ENCODE measurements at places on chromosomes 7 and 10. TPM values are rescaled to one million over a fixed set of nuclear protein-coding genes. Genes with fewer than 3 reads are reported as not detected.

GRCh38 chr10:101062232-101063049 lies 652 bp downstream of the KAZALD1 start:
- H3K27me3 ChIP-seq: peaks cover 41% of the 10 kb centered on the region
- H3K4me3 ChIP-seq: peak overlapping the region; percentile 37

DNA sequence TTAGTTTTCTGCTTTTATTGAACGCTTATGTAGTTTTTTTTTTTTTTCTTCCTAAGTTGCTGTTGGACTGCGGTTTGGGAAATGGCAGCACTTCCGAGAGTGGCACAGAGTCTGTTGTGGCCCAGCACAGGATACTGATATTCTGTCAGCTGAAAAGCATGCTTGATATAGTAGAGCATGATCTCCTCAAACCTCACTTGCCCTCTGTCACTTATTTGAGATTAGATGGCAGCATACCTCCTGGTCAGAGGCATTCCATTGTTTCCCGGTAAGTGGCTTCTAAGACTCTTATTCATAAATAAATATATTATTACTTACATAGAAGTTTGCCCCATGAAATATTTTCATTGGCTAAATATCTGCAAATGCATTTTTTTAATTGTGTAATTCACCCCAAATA lies 101.1 kb downstream of the BTAF1 start:
- no peaks in the 10 kb centered on the region for H3K27me3 ChIP-seq
- no peaks in the 10 kb centered on the region for H3K4me1 ChIP-seq
- no peak for DNase-seq
- no peak overlapping the region for H3K27ac ChIP-seq
- H3K4me3 ChIP-seq: no peak overlapping the region

DNA sequence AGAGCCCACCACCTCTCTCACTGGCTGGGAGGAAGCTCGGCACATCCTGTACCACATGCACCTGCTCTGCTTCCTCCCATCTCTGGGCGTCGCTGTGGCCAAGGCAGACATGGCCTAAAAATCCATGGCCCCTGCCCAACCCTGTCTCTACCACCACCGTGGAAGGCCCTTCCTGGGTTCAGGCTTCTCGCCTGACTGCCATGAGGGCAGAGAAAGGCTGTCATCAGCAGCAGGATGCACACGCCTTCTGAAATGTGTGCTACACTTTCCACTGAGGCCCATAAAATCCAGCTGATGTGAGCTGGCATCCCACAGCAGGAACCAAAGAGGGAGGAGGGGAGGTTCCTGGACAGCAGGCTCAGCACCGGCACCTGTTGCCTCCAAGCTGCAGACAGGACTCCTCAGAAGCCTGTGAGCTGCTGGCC lies 93.4 kb downstream of the PTPRN2 start:
- H3K36me3 ChIP-seq: no peaks in the 10 kb centered on the region
- no peak for DNase-seq
- H3K27ac ChIP-seq: no peak overlapping the region
- H3K4me1 ChIP-seq: no peaks in the 10 kb centered on the region
- no peak overlapping the region for H3K4me3 ChIP-seq

The MYO1G gene
- total RNA-seq: 572 TPM

The UCMA gene
- not detected for total RNA-seq

DNA sequence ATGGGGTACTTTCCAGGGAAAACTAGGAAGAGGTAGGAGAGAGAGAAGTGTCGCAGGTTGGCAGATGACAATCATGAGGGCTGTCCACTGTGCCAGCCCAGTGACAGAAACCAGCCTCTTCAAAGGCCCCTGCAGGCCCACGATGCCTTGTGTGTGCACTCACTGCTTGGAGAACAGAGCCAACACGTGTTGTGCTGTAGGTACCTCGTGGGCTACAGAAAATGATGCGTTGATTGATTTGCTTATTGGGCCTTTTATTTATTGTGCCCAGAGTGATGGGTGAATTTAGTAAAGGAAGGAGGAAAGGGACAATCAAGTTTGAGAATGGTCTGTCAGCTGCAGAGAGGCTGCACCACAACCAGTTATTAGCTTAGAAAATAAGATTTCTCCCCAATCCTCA lies 215.1 kb downstream of the PLXNA4 start:
- DNase-seq: no peak
- no peak overlapping the region for H3K4me3 ChIP-seq
- no peaks in the 10 kb centered on the region for H3K4me1 ChIP-seq
- H3K27me3 ChIP-seq: peaks cover 16% of the 10 kb centered on the region

GRCh38 chr7:71735961-71736556 lies 604.1 kb downstream of the GALNT17 start:
- H3K36me3 ChIP-seq: no peaks in the 10 kb centered on the region
- H3K27me3 ChIP-seq: no peaks in the 10 kb centered on the region
- no peak overlapping the region for H3K27ac ChIP-seq
- H3K4me1 ChIP-seq: no peaks in the 10 kb centered on the region
- no peak overlapping the region for H3K4me3 ChIP-seq

- no peaks in the 10 kb centered on the region for H3K4me1 ChIP-seq
- no peaks in the 10 kb centered on the region for H3K36me3 ChIP-seq
- peaks cover 9% of the 10 kb centered on the region for H3K27me3 ChIP-seq
- H3K27ac ChIP-seq: no peak overlapping the region
- no peak for DNase-seq
Measured at GRCh38 chr10:104608091-104608828, 32.8 kb upstream of the SORCS3 start.

The GIMAP7 gene
- total RNA-seq: 169 TPM

The SFMBT2 gene
- 27.0 TPM for total RNA-seq

The ATOH7 gene
- not detected for total RNA-seq

DNA sequence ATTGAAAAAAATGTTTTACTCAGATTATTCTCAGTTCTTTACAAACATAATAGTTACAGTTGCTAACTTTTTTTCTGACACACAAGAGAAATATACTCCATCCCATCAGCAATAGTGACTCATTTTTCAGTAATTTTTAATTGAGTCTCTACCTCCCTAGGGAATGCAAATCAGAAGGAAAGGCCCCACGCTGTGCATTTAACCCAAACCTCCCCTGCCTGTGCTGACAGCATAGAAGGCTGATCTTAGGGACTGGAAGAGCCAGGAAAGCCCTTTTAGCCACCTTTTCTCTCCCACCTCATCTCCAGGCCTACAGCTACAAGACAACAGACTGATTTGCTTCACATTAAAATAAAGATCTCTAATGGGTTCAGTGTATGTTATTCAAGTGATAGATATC lies 24.7 kb upstream of the PIK3CG start:
- no peaks in the 10 kb centered on the region for H3K36me3 ChIP-seq
- peaks cover 3% of the 10 kb centered on the region for H3K27me3 ChIP-seq
- no peak overlapping the region for H3K27ac ChIP-seq
- no peaks in the 10 kb centered on the region for H3K4me1 ChIP-seq

The KIF11 gene
- total RNA-seq: 78.5 TPM

DNA sequence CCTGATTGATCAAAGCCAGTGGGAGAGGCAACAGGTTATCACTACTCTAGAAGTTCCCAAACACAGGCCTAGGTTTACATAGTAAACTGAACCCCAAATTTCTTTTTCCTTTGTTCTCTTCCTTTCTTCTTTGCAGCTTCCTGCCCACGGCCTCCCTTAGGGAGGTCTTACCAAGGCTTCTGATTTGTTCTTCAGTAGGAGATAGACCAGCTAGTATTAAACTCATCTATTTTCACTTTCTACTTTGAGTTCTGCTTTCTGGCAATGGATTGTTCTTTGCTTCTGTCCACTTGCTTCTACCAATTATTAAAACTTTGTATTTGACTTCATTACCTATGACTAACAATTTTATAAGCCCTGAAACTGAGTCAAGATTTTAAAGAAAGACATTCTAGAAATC lies 251.2 kb upstream of the FZD1 start:
- no peaks in the 10 kb centered on the region for H3K36me3 ChIP-seq
- H3K27me3 ChIP-seq: no peaks in the 10 kb centered on the region
- H3K4me3 ChIP-seq: no peak overlapping the region
- H3K4me1 ChIP-seq: no peaks in the 10 kb centered on the region
- no peak for DNase-seq

DNA sequence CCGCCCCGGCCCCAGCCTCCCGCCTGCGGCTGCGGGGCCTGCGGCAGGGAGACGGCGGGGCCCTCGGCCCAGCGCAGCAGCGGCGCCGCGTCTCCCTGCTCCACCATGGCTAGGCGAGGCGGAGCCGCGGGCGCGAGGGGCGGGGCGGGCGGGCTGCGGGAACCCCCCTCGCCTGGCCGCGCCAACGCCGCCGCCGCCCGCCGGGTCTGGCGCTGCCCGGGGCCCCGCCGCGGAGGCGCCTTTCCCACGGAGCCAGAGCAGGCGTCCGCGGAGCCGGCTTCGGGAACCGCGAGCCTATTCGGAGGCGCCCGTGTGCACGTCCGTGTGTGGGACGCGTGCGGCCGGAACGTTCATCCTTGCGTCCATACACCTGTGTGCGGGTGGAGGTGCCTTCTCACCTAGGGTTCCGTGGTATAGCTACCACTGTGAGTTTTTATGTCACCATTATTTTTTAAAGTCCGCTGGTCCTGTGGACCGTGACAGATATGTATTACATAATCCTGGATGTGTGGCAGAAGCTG lies at the start of gene DENND11:
Gene DENND11, minus strand, starts transcription at position 120 of the 521 bp plus-strand sequence. Its CDS starts 13 bp downstream, at position 107.
- H3K4me1 ChIP-seq: peaks cover 30% of the 10 kb centered on the region
- H3K27me3 ChIP-seq: peaks cover 30% of the 10 kb centered on the region
- peak; percentile 52 for DNase-seq
- peaks cover 4% of the 10 kb centered on the region for H3K36me3 ChIP-seq
- peak within 1 kb of the TSS; percentile 79 for H3K4me3 ChIP-seq
- H3K27ac ChIP-seq: peak within 1 kb of the TSS; percentile 54

DNA sequence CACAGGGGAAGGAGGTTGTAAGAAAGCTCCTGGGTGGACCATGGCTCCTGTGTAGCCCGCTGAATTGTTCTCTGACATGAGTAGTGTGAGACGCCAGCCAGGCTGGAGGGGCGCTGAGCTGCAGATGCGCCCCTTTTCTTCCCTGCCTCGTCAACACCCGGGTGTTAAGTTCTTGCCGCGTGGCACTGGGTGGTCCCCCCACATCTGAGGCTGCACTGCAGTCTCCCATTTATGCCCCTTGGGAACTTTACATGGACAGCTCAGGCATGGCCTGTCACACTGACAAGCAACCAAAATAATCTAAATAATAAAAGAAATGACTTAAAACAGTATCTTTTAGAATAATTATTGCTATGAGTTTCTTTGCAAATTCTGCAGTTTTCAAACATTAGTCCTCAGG lies 34.6 kb upstream of the HSPA12A start:
- H3K4me3 ChIP-seq: no peak overlapping the region
- H3K4me1 ChIP-seq: no peaks in the 10 kb centered on the region
- no peaks in the 10 kb centered on the region for H3K36me3 ChIP-seq

DNA sequence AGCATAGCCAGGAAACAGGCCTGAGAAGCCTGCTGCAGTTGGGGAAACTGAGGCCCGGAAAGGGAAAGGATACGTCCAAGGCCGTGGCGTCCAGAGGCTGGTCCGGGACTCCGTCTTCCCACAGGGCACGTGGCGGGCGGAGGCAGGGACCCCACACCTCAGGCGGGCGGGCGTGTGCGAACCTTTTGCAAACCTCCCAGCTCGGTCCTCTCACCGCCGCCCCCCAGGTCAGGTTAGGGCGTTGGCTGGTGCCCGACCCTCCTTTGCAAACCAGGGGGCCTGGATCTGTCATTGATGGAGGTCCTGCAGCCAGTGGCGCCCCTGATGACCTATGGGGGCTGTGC lies 19.3 kb downstream of the FAM20C start:
- no peak overlapping the region for H3K4me3 ChIP-seq
- no peaks in the 10 kb centered on the region for H3K36me3 ChIP-seq
- H3K27ac ChIP-seq: no peak overlapping the region
- no peak for DNase-seq
- no peaks in the 10 kb centered on the region for H3K27me3 ChIP-seq

DNA sequence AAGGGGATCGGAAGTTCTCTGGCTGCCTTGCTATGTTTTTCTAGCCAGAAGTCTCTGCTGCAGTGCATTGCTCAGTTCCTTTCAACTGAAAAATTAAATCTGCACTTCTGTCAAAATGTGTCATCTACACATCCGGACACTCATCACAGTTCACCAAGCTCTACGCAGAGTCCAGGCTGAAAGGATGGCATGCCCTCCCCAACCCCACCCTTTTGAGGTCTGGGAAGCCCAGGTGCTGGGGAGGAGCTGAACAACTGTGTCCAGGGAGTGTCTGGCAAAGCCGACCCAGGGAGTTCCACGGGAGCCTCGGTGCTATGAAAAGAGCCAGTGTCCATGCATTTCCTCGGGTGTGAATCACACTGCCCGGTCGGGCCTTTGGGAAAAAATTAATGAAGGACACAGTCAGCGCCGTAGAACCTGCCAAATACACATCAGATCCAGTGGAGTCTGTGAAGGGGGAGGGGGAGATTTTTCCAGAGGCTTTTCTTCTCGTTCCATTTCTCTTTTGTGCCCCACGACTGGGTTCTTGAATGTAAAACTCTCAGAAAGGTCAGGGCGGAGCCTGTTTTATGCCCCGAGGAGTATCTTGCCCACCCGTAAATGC lies 757 bp upstream of the PALS2 start:
- peaks cover 24% of the 10 kb centered on the region for H3K4me1 ChIP-seq
- H3K36me3 ChIP-seq: no peaks in the 10 kb centered on the region
- peak overlapping the region; percentile 79 for H3K4me3 ChIP-seq
- DNase-seq: peak; percentile 46
- peak overlapping the region; percentile 78 for H3K27ac ChIP-seq
- H3K27me3 ChIP-seq: peaks cover 35% of the 10 kb centered on the region

GRCh38 chr10:99534450-99534938 lies 1.8 kb downstream of the NKX2-3 start:
- H3K27me3 ChIP-seq: peaks cover 91% of the 10 kb centered on the region
- H3K36me3 ChIP-seq: peaks cover 6% of the 10 kb centered on the region
- H3K4me1 ChIP-seq: peaks cover 42% of the 10 kb centered on the region
- no peak overlapping the region for H3K27ac ChIP-seq
- H3K4me3 ChIP-seq: peak overlapping the region; percentile 18
- no peak for DNase-seq

DNA sequence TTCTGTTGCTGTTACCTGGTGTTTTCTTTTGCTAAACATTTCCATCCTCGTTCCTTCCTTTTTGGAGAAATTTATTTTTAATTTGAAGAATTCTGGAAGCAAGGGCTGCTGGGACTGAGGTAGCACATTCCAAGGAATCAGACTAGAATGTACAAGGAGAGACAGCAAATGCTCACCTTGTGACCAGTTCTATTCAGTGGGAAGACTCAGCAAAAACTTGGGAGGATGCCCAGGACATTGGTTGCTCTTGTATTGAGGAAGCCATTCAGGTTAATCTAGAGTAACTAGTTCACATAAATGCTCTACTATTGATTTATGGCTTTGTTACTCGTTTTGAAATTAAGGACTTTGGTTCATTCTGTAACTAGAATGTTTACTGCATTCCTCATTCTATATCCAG lies 11.3 kb downstream of the PLCE1 start:
- H3K4me1 ChIP-seq: no peaks in the 10 kb centered on the region
- H3K27ac ChIP-seq: no peak overlapping the region
- H3K36me3 ChIP-seq: no peaks in the 10 kb centered on the region
- no peak for DNase-seq
- no peak overlapping the region for H3K4me3 ChIP-seq

DNA sequence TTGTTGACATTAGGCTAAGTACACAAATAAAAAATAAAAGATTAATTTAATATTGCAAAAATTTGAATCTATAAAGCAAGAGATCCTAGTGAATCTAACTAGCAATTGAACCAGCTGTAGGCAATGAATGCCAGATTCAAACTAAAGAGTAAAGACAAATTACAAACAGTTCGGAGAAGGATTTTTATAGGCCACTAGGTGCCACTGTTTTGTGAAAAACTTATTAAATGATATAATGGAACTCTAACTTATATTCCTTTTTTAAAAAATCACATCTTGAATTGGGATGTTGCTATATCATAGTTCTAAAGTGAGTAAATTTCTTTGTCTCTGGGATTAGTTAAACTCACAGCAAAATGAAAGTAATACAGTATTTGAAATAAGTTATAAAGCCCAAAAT lies 39.1 kb upstream of the GNAI1 start:
- no peaks in the 10 kb centered on the region for H3K4me1 ChIP-seq
- H3K27ac ChIP-seq: no peak overlapping the region
- H3K27me3 ChIP-seq: no peaks in the 10 kb centered on the region
- H3K4me3 ChIP-seq: no peak overlapping the region
